ENCODE measurements at places on chromosomes 1 and 21. TPM values are rescaled to one million over a fixed set of nuclear protein-coding genes. Genes with fewer than 3 reads are reported as not detected.
A peak's percentile ranks its signal among the peaks of the same experiment; 100 is the strongest.

GRCh38 chr1:91171898-91172297, 150.1 kb upstream of the ZNF644 start:
- H3K27ac ChIP-seq: no peak overlapping the region
- no peaks in the 10 kb centered on the region for H3K4me1 ChIP-seq
- H3K36me3 ChIP-seq: no peaks in the 10 kb centered on the region
- H3K27me3 ChIP-seq: no peaks in the 10 kb centered on the region

GRCh38 chr1:234719454-234720251, 109.7 kb upstream of the IRF2BP2 start:
- H3K36me3 ChIP-seq: no peaks in the 10 kb centered on the region
- no peak overlapping the region for H3K4me3 ChIP-seq
- H3K4me1 ChIP-seq: peaks cover 13% of the 10 kb centered on the region
- no peaks in the 10 kb centered on the region for H3K27me3 ChIP-seq
- peak overlapping the region; percentile 62 for H3K27ac ChIP-seq

Gene JAM2
- polyA plus RNA-seq: 5.3 TPM

- H3K27ac ChIP-seq: no peak overlapping the region
- H3K4me3 ChIP-seq: no peak overlapping the region
- no peaks in the 10 kb centered on the region for H3K27me3 ChIP-seq
- no peak for DNase-seq
- no peaks in the 10 kb centered on the region for H3K36me3 ChIP-seq
- H3K4me1 ChIP-seq: no peaks in the 10 kb centered on the region
Observed at GRCh38 chr1:228838717-228839500, 103.6 kb downstream of the RHOU start.

DNA sequence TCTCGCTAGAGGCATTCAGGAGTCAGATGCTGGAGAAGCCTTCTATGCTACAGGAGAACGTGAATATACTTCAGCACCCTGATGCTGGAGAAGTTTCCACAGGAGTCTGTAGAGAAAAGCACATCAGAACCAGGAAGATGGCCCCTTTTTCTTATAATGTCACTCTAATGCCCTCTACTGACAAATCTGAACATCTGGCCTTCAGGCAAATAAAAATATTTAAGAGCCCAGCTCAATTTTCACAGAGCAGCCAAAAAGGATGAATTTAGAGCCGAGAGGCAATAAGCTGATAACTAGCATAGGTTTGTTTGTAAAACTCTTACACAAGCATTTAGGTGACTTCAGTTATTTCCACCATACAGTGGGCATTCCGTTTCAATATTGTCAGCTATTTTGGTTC, 3.8 kb upstream of the RRP15 start:
- no peaks in the 10 kb centered on the region for H3K36me3 ChIP-seq
- no peak overlapping the region for H3K4me3 ChIP-seq
- no peak overlapping the region for H3K27ac ChIP-seq
- DNase-seq: no peak

DNA sequence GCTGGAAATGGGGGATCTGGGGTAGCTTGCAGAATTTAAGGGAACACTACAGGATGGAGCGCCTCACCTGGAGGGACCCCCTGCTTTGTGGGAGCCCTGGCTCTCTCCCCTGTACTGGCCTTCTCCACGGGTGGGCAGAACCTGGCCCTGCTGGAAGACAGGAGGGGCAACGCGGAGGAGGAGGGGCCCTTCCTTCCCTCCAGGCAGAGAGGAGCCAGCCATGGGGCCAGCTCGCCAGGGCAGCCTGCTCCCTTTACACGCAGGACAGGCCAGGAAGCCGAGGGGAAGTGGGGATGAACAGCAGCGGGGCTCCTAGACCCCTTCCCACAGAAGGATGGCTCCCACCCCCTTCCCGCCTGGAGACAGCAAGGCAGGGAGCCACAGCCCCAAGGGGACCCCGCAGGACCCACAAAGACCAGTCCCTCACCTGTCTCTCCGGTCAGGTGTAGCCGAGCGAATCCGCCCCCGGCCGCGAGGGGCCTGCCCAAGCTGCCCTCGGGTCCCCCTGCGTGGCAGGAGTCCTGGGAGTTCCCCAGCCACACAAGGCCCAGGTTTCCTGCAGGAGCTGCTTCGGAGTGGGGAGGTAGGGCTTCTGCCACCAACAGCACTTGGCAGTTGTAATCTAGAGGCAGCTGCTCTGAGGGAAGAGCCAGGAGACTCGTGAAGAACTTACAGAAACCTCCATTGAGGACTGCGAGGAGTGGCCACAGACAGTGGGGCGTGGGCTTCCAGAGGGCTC, 1.6 kb upstream of the SLC19A1 start:
- DNase-seq: no peak
- H3K4me1 ChIP-seq: no peaks in the 10 kb centered on the region
- H3K36me3 ChIP-seq: no peaks in the 10 kb centered on the region
- no peak overlapping the region for H3K4me3 ChIP-seq
- H3K27ac ChIP-seq: no peak overlapping the region

Gene RORC
- polyA plus RNA-seq: 1.6 TPM

DNA sequence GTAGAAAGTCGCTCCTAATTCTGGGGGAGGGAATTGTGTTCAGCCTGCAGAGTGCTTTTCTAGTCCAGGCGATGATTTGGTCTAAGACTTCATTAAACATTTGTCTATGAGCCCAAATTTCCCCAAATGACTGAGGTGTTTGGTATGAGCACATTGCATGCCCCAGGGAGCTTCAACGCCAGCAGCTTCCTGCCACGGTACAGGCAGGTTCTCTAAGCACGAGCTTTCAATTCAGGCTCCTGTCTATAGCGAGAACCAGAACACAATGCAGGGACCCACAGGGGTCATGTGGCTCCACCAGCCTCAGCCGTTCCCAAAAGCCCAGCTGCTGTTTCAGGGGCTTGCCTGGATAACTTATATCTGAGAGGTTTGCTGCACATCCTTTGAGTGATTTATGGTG, 34.1 kb upstream of the H6PD start:
- H3K27me3 ChIP-seq: no peaks in the 10 kb centered on the region
- no peaks in the 10 kb centered on the region for H3K36me3 ChIP-seq
- no peak overlapping the region for H3K4me3 ChIP-seq
- no peak overlapping the region for H3K27ac ChIP-seq

DNA sequence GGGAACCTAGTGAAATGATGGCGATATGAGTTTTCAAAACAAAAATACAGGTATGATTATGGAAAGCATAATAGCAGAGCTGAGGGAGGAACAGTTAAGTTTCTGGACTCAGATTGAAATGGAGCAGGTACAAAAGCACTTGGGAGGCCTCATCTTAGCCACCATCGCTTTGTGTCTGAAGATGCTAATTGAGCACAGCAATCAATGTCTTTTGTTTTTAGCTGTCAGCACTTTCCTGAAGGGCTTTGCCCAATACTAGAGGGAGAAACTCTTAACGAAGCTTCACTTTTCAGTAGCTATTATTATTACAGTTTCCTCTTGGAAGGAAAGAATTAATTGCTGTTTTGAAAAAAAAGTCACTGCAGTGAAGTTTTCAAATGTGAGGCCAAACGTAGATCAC, 348.7 kb downstream of the RWDD3 start:
- no peak for DNase-seq
- no peaks in the 10 kb centered on the region for H3K27me3 ChIP-seq
- no peak overlapping the region for H3K27ac ChIP-seq

Gene AIRE
- not detected for polyA plus RNA-seq

Gene CHIT1
- polyA plus RNA-seq: 0.56 TPM

Gene LCE1F
- polyA plus RNA-seq: not detected

GRCh38 chr21:45091550-45092322, 17.4 kb downstream of the ADARB1 start:
- no peak overlapping the region for H3K4me3 ChIP-seq
- peaks cover 2% of the 10 kb centered on the region for H3K4me1 ChIP-seq
- DNase-seq: no peak
- no peak overlapping the region for H3K27ac ChIP-seq
- peaks cover 2% of the 10 kb centered on the region for H3K36me3 ChIP-seq

- no peaks in the 10 kb centered on the region for H3K36me3 ChIP-seq
- H3K27me3 ChIP-seq: no peaks in the 10 kb centered on the region
- no peak for DNase-seq
- H3K27ac ChIP-seq: no peak overlapping the region
Observed at GRCh38 chr1:178543290-178543607, 30.3 kb downstream of the TEX35 start.

- H3K36me3 ChIP-seq: no peaks in the 10 kb centered on the region
- H3K4me1 ChIP-seq: no peaks in the 10 kb centered on the region
- no peak for DNase-seq
- H3K4me3 ChIP-seq: no peak overlapping the region
Observed at GRCh38 chr1:232457595-232457994, 172.3 kb downstream of the SIPA1L2 start.

DNA sequence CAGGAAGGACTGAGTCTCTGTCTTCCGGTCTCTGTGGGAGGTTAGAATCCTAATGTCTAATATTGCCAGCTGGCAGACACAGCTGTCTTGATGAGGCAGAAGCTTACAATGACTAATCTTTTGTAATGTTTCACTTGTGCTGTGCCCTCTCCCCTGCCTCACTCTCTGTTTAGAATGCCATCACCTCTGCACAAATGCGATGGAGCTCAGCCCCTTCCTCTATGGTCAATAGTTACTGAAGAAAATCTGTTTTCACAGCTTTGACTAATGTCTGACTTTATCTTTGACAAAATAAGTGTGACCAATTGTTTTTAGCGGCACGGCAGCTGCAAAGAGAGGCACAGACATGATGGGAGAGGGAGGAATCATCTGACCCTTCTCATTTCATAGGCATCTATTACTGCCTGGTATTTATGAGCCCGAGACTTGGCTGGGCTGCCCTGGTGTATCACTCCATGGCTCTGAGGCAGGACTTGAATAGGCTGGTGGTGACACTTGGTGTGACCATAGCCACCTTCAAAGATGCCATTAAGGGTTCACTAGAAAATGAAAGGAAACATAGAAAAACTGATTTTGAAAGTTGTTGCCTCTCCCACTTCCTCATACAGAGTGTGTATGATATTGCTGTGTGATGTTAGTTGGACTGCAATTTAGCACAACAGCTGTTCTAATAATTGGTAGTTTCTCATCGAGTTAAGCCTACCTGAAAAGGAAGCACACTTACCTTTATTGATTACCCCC, 163.2 kb upstream of the NBPF11 start:
- no peaks in the 10 kb centered on the region for H3K4me1 ChIP-seq
- H3K27ac ChIP-seq: no peak overlapping the region
- H3K4me3 ChIP-seq: no peak overlapping the region
- no peak for DNase-seq

DNA sequence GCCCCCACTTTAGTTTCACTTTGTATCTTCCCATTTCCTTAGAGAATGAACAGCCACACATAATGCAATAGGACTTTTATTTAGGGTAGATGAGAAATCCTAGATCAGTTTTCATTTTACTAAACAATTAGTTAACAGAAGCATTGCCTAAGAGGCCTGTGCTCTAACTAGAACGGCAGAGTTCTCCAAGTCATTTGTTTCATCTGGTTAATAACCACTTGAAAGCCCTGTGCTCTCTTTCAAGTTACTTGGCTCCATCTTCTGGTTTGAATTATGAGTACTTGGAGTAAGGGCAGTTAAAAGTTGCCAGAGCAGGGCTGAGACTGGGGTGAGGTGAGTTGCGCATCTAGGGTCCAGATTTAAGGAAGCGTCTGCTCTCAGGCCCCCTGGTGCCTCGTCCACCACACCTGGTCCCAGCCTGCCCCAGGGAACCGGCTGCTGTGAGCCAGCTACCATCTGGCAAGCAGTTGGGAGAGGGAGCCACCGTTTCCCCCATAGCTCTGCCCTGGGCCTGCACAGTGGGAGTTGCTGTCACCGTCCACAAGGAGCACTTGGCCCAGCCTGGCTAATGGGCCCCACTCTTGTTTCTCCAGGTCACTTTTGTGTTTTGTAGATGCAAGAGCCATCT, 18.1 kb upstream of the SLC44A3 start:
- peak overlapping the region; percentile 26 for H3K4me3 ChIP-seq
- H3K27ac ChIP-seq: peak overlapping the region; percentile 21
- peak; percentile 53 for DNase-seq
- no peaks in the 10 kb centered on the region for H3K4me1 ChIP-seq
- H3K27me3 ChIP-seq: no peaks in the 10 kb centered on the region

DNA sequence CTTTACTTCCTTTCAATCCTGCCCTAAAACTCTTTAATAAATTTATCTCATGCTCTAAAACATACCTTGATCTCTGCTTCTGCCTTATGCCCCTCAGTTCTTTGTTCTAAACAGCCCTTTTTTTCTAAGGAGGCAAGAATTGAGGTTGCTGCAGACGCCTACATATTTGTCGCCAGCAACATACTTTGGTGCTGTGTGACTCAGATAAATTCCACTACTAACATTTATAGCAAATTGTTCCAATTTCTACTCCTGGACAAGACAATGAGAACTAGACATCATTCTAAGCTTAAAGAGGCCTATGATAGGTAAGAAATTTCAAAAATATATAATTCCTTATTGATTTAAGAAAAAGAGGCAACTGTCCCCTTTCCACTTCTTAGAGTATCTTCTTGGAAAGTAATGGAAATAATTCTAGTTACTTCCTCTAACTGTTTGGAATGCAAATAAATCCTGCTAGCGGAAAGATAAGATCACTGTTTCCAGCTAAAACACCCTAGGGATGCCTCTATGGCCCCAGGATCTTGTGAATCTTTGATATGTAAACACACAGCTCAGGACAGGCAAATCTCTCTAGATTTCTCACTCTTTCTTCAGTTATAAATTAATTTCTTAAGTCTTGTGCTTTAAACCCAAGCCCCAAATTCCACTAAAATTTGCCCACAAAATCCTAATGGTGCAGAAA, 869.1 kb downstream of the KCNT2 start:
- no peaks in the 10 kb centered on the region for H3K36me3 ChIP-seq
- H3K27me3 ChIP-seq: no peaks in the 10 kb centered on the region
- no peak overlapping the region for H3K4me3 ChIP-seq
- H3K4me1 ChIP-seq: no peaks in the 10 kb centered on the region

DNA sequence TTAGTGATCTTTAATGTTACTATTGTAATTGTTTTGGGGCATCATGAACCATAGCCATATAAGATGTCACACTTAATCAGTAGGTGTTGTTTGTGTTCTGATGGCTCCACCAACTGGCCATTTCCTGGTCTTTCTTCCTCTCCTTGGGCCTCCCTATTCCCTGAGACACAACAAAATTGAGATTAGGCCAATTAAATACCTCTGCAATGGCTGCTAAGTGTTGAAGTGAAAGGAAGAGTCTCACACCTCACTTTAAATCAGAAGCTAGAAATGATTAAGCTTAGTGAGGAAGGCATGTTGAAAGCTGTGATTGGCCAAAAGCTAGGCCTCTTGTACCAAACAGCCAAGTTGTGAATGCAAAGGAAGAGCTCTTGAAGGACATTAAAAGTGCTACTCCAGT, 30.7 kb downstream of the PPP2R5A start:
- H3K4me1 ChIP-seq: no peaks in the 10 kb centered on the region
- no peaks in the 10 kb centered on the region for H3K27me3 ChIP-seq
- DNase-seq: no peak
- H3K27ac ChIP-seq: no peak overlapping the region
- no peak overlapping the region for H3K4me3 ChIP-seq

GRCh38 chr1:202005958-202006357, 4.4 kb upstream of the ELF3 start:
- no peaks in the 10 kb centered on the region for H3K27me3 ChIP-seq
- H3K27ac ChIP-seq: no peak overlapping the region
- no peaks in the 10 kb centered on the region for H3K4me1 ChIP-seq
- H3K36me3 ChIP-seq: peaks cover 18% of the 10 kb centered on the region

Gene GBP5
- 0.20 TPM for polyA plus RNA-seq

All from aorta (tissue), 5 donors.